HFFc6 (cell line): ENCODE measurements at places on chromosomes 5 and 9. TPM values are rescaled to one million over a fixed set of nuclear protein-coding genes. Genes with fewer than 3 reads are reported as not detected.
A peak's percentile ranks its signal among the peaks of the same experiment; 100 is the strongest.

- H3K4me1 ChIP-seq: peaks cover 31% of the 10 kb centered on the region
- no peak for DNase-seq
- no peaks in the 10 kb centered on the region; the same call in 1 of the 2 replicates for H3K27me3 ChIP-seq
- no peak overlapping the region for H3K27ac ChIP-seq
Observed at GRCh38 chr5:177008716-177009115, 2.1 kb upstream of the UIMC1 start.

- peaks cover 11% of the 10 kb centered on the region; the same call in 1 of the 2 replicates for H3K4me1 ChIP-seq
- H3K4me3 ChIP-seq: no peak overlapping the region
- no peak for DNase-seq
- no peak overlapping the region for H3K27ac ChIP-seq
- no peaks in the 10 kb centered on the region for H3K36me3 ChIP-seq
Observed at GRCh38 chr5:171625646-171626045, 160.0 kb upstream of the SMIM23 start.

SMARCA2 gene
- 73.2 to 82.4 TPM (median 81.8 TPM) in 3 replicates for total RNA-seq

DNA sequence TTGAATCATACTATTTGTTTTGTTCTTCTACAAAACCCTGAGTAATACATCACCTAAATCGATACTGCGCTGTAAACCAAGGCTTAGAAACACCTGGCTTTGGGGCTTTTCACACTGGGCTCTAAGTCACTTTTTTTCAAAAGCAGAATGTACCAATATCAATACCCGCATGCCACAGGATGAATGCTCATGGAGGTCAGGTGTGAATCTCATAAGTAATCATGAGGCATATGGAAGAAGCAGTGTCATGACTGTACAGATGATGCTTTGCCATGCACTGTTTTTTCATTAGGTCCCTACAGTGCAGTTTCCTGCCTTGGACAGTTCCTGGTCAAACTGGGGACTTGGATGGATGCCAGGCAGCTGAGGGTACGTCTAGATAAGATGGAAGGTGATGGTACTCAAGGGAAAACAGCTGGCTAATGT is 49.0 kb upstream of the ATG10 start:
- H3K4me1 ChIP-seq: no peaks in the 10 kb centered on the region
- DNase-seq: no peak
- no peaks in the 10 kb centered on the region for H3K36me3 ChIP-seq
- H3K27ac ChIP-seq: no peak overlapping the region
- peaks cover 6% of the 10 kb centered on the region for H3K27me3 ChIP-seq

GRCh38 chr5:134570365-134570758 is 44.9 kb downstream of the JADE2 start:
- peaks cover 37% of the 10 kb centered on the region for H3K36me3 ChIP-seq
- DNase-seq: no peak
- H3K27me3 ChIP-seq: peaks cover 2% of the 10 kb centered on the region; the same call in 1 of the 2 replicates
- H3K4me3 ChIP-seq: no peak overlapping the region
- H3K4me1 ChIP-seq: peaks cover 34% of the 10 kb centered on the region

CCDC192 gene
- total RNA-seq: not detected in 2 replicates

DNA sequence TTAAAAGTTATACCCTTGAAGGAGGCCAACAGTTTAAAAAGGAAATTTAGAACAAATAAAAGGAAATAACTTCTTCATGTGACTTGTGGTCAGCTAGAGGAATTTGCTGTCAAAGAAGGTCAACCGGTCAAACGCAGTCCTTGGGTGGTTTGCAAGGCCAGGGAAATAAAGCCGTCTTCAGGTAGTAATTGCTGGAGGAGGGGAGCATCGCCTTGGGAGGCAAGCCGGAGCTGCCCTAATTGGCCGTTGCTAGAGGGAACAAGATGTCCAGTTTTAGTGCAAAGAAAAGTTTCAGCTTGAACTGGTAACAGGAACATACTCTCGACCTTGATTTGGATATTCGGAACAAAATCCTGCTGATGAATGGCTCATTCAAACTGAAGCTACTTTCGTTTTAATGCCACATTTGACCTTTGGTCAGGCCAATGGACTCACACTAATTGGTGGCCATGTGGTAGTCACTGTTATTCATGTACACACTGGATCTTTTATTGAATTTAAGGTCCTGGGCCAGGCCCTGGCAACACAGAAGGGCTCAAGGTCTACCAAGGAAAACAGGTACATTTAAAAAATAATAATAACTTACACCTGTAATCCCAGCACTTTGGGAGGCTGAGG is 47.0 kb upstream of the MYO10 start:
- H3K36me3 ChIP-seq: peaks cover 5% of the 10 kb centered on the region; the same call in 1 of the 2 replicates
- no peak overlapping the region for H3K4me3 ChIP-seq
- no peaks in the 10 kb centered on the region for H3K27me3 ChIP-seq
- H3K4me1 ChIP-seq: peaks cover 14% of the 10 kb centered on the region
- H3K27ac ChIP-seq: no peak overlapping the region

- H3K27me3 ChIP-seq: peaks cover 5% of the 10 kb centered on the region; the same call in 1 of the 2 replicates
- H3K36me3 ChIP-seq: no peaks in the 10 kb centered on the region
- no peak overlapping the region for H3K4me3 ChIP-seq
Observed at GRCh38 chr9:73039271-73040263, 86.7 kb upstream of the ALDH1A1 start.

- peak within 1 kb of the TSS; percentile 97 for H3K4me3 ChIP-seq
- H3K27me3 ChIP-seq: peaks cover 1% of the 10 kb centered on the region; the same call in 1 of the 2 replicates
- H3K36me3 ChIP-seq: peaks cover 37% of the 10 kb centered on the region
- H3K4me1 ChIP-seq: peaks cover 71% of the 10 kb centered on the region
Observed at GRCh38 chr9:88534456-88535225, at the start of gene NXNL2. TSS of gene NXNL2 (plus strand) at chr9:88535178. CDS start at chr9:88535435, 257 bp downstream.

GRCh38 chr9:4108754-4109465 is 191.0 kb downstream of the GLIS3 start:
- H3K27me3 ChIP-seq: peaks cover 2% of the 10 kb centered on the region; the same call in 1 of the 2 replicates
- no peak for DNase-seq
- H3K27ac ChIP-seq: peak overlapping the region; percentile 6
- no peak overlapping the region for H3K4me3 ChIP-seq
- peaks cover 11% of the 10 kb centered on the region for H3K36me3 ChIP-seq

GALT gene
- 19.7 to 25.7 TPM (median 20.5 TPM) in 3 replicates for total RNA-seq

CDHR2 gene
- not detected in 3 replicates for total RNA-seq

DNA sequence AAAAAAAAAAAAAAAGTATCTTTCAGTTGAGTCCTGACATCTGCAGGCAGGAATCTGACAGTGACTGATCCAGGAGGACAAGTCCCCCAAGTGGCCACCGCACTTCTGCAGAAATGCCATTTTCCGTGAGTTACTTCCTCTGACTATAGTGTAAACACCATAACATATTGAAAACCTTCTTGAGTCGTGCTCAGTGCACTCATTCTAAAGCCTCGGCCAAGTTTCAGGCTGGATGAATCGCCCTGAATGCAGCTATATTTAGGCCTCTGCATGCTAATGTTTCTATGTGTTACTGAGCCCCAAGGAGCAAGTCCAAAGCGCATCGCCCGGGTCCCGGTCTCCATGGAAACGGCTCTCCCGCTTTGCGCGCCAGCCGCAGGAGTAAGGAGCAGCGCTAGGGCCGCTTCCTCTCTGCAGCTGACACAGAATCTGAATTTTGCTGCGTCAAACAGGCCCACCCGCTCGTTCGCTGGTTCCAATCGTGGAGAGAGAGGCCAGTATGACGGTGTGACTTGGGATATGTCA is 335.4 kb downstream of the MSX2 start:
- no peaks in the 10 kb centered on the region for H3K36me3 ChIP-seq
- no peak for DNase-seq
- H3K27ac ChIP-seq: no peak overlapping the region

ADCY2 gene
- total RNA-seq: not detected in 3 replicates

C7 gene
- not detected in 3 replicates for total RNA-seq

RANBP17 gene
- 4.1 to 7.2 TPM (median 4.1 TPM) in 3 replicates for total RNA-seq

GRCh38 chr5:124644138-124644537 is 102.3 kb downstream of the ZNF608 start:
- H3K36me3 ChIP-seq: peaks cover 7% of the 10 kb centered on the region; the same call in 1 of the 2 replicates
- peaks cover 3% of the 10 kb centered on the region; the same call in 1 of the 2 replicates for H3K27me3 ChIP-seq
- H3K4me1 ChIP-seq: peaks cover 35% of the 10 kb centered on the region

C5orf24 gene
- total RNA-seq: 56.1 to 59.7 TPM (median 59.0 TPM) in 3 replicates

DNA sequence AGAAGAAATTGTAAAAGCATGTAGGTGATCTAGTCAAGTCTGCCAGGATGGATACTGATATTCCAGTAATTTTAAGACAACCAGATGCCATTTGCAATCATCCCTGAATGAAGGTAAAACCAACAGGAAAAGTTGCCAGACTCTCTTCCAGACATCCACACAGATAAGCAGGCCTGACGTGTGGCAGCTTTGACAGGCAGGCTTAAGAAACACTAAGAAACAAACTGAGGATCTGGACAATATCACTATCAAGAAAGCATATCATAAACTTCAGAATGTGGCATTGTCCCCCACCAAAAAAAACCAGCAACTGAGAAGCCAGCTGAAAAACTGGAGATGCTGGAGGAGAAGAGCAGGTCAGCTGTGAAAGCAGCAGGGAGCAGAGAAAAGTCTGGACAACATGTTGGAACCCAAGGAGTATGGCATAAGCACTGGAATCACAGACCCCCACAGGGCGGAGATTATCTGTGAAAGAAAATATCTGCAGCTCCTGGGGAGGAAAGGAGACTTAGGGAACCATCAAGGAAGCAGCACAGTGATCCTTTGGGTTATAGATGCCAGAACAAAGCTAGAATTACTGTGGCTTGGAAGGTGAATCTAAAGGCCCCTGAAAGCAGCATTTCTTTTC is 307.0 kb downstream of the CWC27 start:
- peak overlapping the region; percentile 31; the same call in 1 of the 2 replicates for H3K27ac ChIP-seq
- H3K4me1 ChIP-seq: peaks cover 41% of the 10 kb centered on the region
- H3K36me3 ChIP-seq: no peaks in the 10 kb centered on the region
- H3K4me3 ChIP-seq: no peak overlapping the region

FOXD4L4 gene
- total RNA-seq: 0.10 TPM in 1 of 3 replicates, not detected in the others

DNA sequence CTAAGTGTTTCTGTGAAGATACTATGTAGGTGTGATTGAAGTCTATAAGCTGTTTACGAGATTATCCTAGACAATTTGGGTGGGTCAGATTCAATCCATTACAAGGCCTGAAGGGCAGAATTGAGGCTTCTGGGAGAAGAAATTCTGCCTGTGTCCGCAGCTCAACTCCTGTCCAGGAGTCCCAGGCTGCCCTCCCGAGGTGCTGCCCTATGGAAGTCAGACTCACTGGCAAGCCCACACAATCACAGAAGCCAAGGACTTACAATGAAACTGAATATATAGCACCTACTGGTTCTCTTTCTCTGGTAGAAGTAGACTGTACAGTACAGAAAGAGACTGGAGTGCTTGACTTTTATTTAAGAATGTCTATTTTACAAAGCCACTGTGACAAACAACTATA is 74.5 kb downstream of the EPB41L4A start:
- H3K27ac ChIP-seq: no peak overlapping the region
- H3K36me3 ChIP-seq: no peaks in the 10 kb centered on the region
- no peaks in the 10 kb centered on the region for H3K27me3 ChIP-seq
- no peak overlapping the region for H3K4me3 ChIP-seq
- no peaks in the 10 kb centered on the region for H3K4me1 ChIP-seq

DNA sequence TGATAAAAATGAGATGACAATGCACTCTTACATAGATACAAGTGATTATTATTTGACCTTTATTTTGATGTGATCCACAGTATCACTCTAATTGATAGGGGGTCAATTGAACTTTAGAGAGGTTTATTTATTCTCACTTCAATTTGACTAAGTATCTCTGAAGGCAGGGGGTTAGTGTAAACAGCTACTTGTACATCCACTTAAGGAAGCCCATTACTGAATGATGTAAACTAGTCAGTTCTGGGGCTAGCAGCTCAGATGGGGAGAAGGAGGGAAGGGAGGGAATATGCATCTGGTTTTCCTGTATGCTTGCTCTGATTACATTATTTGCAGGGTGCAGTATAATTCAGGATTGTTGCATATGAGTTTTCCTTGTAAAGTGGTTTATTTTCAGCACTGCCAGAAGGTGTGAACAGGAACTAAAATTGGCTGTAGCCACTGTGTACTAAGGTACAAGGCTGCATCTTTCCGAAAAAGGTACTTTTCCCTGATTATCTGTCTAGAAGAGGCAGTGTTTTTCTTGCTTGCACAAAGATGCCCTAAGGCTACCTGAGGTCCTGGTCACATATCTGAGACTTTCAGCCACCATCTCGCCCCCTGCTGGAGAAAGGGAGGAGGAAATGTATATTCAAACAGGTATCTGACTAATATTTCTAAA is 51.2 kb downstream of the MRPS27 start:
- H3K36me3 ChIP-seq: no peaks in the 10 kb centered on the region
- no peak overlapping the region for H3K4me3 ChIP-seq
- peaks cover 28% of the 10 kb centered on the region for H3K4me1 ChIP-seq
- H3K27me3 ChIP-seq: no peaks in the 10 kb centered on the region; the same call in 1 of the 2 replicates

BRD9 gene
- 27.8 to 33.7 TPM (median 30.7 TPM) in 3 replicates for total RNA-seq

ZFP2 gene
- total RNA-seq: not detected in 3 replicates

- peaks cover 71% of the 10 kb centered on the region for H3K4me1 ChIP-seq
- no peak for DNase-seq
- no peak overlapping the region for H3K4me3 ChIP-seq
- no peaks in the 10 kb centered on the region; the same call in 1 of the 2 replicates for H3K27me3 ChIP-seq
Observed at GRCh38 chr5:148805326-148806290, 20.8 kb upstream of the ADRB2 start.

GRCh38 chr5:24226479-24226878 is 418.3 kb downstream of the CDH10 start:
- no peaks in the 10 kb centered on the region for H3K36me3 ChIP-seq
- H3K4me1 ChIP-seq: no peaks in the 10 kb centered on the region

SWI5 gene
- total RNA-seq: 42.0 to 47.9 TPM (median 44.6 TPM) in 3 replicates

GRCh38 chr9:36897478-36897877 is 136.6 kb downstream of the PAX5 start:
- H3K27me3 ChIP-seq: peaks cover 80% of the 10 kb centered on the region
- H3K4me1 ChIP-seq: no peaks in the 10 kb centered on the region
- H3K36me3 ChIP-seq: no peaks in the 10 kb centered on the region
- no peak overlapping the region for H3K27ac ChIP-seq

GRCh38 chr5:138095100-138095907 is 11.5 kb downstream of the WNT8A start:
- DNase-seq: no peak
- H3K27me3 ChIP-seq: peaks cover 46% of the 10 kb centered on the region

SLC36A3 gene
- not detected in 3 replicates for total RNA-seq
